Stimulated activated CD4-positive, alpha-beta T cell treated with anti-CD3 and anti-CD28 coated beads, Interleukin-12 subunit alpha, Interleukin-12 subunit beta, amount 100 ng/mL, for 4 hours (primary cell): ENCODE measurements at places on chromosomes 2 and 18.

DNA sequence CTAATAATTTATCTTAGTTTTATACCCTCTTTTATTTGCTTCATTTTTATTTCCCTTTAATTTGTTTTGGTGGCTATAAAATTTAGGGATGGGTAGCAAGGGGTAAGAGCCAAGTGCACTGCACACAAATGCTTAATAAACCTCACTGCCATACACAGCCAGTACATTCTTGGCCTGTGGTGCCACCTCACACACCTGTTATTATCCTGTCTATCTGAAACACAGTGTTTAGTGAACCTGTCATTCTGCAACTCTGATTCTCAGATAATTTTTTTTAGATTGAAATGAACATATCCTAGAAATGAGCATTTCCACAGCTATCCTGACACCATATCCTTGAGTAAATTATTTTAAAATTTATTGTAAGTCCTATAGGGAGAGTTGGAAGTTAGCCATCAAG, 807.5 kb downstream of the DCC start:
- DNase-seq: no peak

DNA sequence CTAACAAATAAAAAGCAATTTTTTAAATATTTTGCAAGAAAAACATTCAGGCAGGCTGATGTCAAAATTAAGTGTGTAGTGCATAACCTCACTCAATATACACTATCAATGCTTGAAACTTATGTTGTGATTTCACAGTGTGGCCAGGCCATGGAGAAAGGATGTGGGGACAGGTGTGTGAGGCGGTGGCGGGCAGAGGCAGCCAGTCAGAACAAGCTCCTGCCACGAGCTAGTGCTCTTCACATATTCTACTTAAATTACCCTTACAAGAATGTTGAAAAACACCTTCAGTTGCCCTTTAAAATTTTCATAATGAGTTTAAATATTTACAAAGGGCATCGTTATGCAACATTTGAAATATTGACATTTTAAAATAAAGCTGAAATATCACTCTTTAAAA, 43.2 kb downstream of the CYB5A start:
- DNase-seq: no peak

- DNase-seq: no peak
Measured at GRCh38 chr2:31835450-31835849, 175.4 kb downstream of the MEMO1 start.

GRCh38 chr2:3447789-3448317, 68.4 kb downstream of the TRAPPC12 start:
- DNase-seq: no peak

- no peak for DNase-seq
Measured at GRCh38 chr2:132415915-132416722, 486 bp upstream of the GPR39 start.

- DNase-seq: peak; percentile 77
Measured at GRCh38 chr2:106542746-106543359, 55.7 kb downstream of the CD8B2 start.

DNA sequence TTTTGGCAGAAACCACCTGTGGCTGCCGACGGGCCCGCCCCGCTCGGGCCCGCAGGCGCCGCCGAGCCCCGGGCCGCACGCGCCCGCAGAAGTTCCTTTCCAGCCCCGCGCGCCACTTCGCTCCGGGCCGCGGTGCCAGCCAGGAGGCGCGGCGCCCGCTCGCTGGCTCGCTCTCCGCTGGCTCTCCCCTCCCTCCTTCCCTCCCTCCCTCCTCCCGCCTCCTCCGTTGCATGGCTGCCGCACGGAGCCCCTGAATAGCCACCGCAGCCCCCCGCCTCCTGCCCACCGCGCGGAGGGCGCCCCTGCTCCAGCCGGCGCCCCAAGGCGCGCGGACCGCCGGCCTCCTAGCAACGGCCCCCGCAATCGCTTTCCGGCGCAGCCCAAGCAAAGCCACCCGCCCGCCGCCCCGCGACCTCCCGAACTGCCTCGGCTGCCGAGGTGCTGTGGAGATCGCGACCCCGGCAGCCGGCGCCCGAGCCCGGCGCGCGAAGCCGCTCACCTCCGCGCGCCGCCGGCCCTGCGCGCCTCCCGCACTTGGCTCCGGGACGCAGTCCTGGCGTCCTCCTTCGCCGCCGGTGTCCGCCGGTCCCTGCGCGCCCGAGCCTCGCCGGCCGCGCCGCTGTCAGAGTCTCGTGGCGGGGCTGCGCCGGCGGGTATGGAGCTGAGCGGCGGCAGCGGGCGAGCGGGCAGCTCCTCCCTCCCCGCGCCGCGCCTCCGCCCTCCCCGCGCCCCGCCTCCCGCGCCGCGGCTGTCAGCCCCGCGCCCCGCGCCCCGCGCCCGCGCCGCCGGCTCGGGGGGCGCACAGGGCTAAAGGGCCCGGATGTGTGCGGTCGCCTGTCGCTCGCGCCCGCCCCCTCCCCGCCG, at the start of gene ZBTB7C:
TSS of gene ZBTB7C (minus strand) at position 657 of the 864 bp plus-strand sequence.
- DNase-seq: peak; percentile 13

GRCh38 chr2:44981714-44982108, 27.5 kb downstream of the SIX2 start:
- DNase-seq: peak; percentile 67

DNA sequence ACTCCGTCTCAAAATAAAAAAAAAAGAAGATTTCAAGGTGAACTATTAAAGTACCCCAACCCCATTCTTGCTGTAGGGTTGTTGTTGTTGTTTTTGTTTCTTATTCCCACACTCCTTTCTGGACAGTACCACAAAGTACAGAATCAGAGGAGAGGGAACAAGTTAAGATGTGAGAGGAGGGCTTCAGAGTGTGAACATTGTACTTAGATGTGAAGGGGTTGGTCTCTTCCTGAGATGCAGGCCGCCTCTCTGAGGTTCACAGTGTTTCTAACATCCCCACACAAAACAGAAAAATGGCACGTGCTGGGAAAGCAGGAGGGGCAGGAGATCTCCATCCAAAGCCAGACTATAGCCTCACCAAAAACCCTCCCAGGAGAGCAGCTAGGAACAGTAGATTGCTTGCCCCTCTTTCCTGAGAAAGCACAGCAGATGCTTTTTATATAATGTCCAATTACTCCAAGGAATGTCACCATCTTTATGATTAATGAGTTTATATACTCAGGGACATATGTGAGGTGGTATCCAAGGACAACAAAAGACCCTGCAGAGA, 22.6 kb downstream of the ADD2 start:
- no peak for DNase-seq

- no peak for DNase-seq
Measured at GRCh38 chr18:67973916-67974315, 457.4 kb upstream of the DSEL start.

DNA sequence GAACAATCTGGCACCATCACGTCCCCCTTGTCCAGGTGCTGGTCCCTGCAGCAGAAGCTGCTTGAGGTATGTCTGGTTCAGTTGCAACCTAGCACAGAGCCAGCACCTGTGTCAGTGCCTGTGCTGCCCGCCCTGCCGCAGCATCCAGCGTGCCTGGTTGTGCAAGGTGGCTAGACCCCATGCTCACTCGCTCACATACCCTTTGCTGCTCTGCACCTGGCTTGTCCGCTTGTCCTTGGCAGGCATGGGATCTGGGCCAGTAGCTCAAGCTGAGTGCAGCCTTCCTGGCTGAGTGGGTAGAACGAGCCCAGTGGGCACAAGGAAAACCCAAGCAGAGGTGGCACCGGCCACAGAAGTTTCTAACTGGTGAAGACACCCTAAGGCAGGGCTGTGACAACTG, 314.6 kb upstream of the KYNU start:
- DNase-seq: no peak

- DNase-seq: no peak
Measured at GRCh38 chr2:75580606-75581005, 19.9 kb upstream of the EVA1A start.

DNA sequence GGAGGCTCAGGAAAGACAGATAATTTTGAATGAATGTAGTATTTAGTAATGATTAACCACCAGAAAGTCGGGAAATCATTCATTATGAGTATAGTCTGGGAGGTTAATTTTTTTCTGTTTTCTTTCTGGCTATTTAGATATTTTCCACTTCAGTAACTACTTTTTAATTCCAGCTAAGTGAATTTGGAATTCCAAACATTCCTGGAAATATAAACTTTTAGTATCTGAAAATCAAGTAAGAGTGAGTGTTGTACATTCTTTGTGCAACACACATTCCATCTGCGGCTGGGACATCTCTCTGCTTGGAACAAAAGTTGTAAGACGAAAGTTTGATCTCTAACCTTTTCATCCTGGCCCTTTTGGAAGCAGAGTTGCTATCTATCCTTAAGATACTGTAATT, 275.7 kb upstream of the SPRED2 start:
- DNase-seq: no peak

DNA sequence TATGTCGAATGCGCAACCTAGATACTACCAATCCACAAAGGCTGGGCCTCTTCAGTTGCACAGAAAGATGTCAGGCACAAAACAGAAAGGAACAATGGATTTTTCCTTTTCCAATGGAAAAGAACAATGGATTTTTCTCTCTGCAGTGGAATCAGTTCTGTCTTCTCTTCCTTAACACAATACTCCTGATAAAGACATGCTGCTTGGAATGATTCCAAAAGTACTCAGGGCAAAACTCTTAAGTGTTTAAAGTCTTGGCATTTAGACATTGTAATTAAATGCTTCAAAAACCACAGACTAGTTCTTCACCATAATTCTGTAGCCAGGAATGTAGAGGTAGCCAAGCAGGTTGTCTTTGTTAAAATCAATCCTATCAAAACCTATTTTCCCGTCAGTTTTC, 46.7 kb upstream of the FLACC1 start:
- DNase-seq: no peak

DNA sequence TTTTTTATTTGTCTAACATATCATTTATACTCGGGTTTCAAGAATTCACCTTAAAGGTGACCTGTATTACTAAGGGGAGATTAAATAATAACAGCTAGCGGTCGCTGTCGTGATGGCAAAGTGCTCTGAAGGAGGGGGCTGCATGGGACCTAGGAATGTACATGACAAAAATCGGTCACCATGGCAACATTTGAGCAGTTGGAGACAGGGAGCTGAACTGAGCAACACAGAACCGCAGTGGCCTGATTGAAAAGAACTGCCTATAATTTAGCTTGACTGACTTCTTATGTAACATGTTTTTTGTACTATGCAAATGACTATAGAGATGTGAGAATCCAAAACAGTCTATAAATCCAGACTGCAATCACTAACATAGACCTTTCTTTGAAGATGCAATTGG, 34.3 kb upstream of the EPHA4 start:
- DNase-seq: no peak

DNA sequence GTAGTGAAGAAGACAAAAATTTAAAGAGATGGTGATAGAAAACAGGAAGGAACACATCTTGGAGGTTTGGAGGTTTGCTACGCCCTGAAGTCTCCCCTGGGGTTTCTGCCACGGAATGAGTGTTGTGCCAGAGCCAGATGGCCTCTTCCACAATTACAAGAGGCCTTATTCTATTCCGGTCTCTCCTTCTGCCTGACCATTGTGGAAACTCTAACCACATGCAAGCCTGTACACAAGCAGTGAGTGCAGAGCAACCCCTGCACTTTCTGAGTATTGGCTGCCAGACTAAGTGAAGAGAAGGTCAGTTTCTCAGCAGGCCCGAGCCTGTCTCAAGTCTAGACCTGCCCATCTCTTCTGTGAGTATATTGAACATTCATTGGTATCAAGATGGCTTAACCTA, 22.7 kb upstream of the MYO1B start:
- no peak for DNase-seq

- DNase-seq: no peak
Measured at GRCh38 chr2:10978090-10978670, 66.4 kb downstream of the KCNF1 start.

DNA sequence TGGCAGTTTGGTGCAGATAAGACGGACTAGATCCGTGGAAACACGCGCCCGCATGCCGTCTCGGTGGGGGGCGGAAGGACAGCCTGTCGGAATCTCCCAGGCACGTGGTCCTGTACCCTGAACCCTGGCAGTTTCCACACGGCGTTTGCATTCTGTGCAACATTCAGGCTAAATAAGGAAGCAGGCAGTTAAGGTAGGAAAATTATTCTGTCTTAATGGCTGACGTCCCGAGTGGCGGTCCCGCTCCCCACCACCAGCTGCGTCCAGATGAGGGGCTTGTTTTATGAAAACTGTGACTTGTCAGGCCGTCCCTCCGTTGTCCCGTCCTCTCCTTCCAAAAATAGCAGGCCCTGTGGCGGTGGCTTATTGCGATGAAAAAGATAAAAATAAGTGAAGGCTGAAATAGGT, 120.2 kb downstream of the NFATC1 start:
- no peak for DNase-seq

- DNase-seq: no peak
Measured at GRCh38 chr18:49886891-49887764, 73.8 kb upstream of the ACAA2 start.

GRCh38 chr2:240819858-240820606, at the start of gene KIF1A:
KIF1A (minus strand) TSS chr2:240820219; CDS start chr2:240797752, 22,467 bp downstream.
- no peak for DNase-seq

DNA sequence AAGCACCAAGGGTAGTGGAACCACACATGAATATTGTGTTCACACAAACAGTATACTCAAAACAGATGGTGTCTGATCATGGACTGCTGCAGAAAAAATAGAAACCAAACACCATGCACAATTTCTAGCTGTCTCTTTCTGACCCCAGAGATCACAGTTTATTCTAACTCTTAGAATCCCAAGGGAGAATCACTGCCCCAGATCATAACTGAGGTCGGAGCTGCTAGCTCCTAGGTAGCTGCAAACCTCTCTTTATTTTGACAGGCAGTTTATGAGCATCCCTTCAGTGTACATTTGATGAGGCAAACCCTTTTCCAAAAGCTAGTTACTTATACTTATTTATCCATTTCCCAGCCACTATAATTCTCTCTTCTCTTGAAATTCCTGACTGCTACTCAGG, 439.1 kb upstream of the HNMT start:
- DNase-seq: no peak

- DNase-seq: no peak
Measured at GRCh38 chr2:190465060-190465459, 56.9 kb downstream of the MFSD6 start.

DNA sequence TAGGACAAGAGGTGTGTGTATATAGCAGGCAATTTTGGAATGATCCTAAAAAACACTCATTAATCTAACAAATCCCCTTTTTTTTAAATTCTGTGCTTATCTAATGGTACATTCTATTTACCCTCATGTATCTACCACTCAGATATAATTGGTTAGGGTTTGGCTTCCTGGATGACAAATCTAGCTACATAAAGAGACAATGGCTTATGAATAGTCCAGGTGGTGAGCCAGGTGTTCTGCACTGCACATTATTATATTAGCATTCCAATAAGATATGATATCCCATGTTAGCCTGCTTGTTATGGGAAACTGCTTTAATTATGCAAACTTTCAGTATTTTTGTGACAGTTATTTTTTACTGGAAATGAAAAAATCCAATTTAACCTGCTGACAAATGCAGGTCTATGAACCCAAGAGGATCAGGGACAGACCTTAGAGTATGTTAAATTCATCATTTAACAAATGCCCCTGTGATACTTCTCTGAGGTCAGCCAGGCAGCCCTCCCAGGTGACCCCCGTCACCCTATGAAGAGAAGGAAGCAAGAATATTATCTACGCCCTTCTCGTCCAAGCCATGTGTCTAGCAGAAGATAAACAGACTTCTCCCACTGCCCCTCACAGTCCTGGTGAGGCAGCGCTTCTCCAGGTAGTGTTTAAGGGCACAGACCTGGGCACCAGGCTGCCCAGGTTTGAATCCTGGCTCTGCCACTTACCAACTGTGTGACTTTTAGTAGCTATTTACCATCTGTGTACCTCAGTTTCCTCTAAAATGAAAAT, 83.0 kb downstream of the ADD2 start:
- DNase-seq: no peak

GRCh38 chr2:188701836-188702235, 272.3 kb upstream of the COL3A1 start:
- no peak for DNase-seq
